ENCODE measurements at places on chromosomes 3 and 15.

- DNase-seq: no peak
Observed at GRCh38 chr3:17799312-17799711, 56.9 kb upstream of the TBC1D5 start.

GRCh38 chr3:61597906-61598305, 36.5 kb downstream of the PTPRG start:
- no peak for DNase-seq

DNA sequence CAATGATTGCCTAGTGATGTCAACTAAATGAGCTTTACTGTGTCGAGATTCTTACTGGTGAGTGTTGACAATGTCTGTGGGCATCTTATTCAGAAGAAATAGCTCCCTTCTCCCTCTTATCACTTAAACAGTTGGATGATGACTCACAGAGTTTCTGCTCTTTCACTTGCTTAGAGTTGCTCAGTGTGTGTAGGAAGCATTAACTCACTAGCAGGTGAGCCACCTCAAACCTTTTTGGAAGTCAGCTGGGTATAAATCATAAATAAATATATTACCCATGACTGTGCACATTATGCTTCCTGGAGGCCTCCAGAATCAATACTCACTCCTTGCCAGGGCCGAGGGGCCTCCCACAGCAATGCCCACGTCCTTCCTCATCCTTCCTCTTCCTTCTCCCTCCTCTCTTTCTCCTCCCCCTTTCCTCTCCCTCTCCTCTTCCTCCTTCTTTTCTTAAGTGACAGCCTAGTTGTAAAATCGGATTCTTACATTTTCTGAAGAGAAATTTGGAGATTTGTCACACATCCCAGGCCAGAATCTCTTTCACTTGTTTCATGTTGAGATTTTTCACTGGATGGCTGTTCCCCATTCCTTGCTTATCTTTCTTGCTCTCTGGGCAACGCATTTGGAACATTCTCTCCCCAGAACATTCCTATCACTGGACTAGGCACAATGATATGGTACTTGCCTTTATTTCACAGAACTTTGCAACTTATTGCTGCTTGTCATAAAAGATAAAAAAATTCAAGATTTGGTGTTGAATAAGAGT, 17.5 kb downstream of the SHC4 start:
- DNase-seq: no peak

DNA sequence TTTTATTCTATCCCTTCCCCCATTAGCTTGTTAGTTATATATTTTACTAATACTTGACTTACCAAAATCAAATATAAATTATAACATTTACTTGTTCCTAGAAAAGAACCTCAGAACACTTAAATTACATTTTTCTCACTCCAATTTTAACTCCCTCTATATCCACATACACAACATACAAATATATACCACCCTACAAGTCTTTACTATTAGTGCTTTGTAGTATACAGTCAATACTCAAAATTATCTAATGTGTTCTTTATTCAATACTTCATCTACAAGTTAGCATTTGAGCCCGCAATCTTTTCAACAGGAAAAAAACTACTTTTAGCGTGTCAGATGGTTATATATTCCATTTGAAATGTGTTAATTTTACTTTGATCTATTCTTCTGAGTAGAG, 100.3 kb downstream of the ADAM10 start:
- no peak for DNase-seq

- no peak for DNase-seq
Observed at GRCh38 chr3:195165790-195166189, 105.2 kb downstream of the XXYLT1 start.

DNA sequence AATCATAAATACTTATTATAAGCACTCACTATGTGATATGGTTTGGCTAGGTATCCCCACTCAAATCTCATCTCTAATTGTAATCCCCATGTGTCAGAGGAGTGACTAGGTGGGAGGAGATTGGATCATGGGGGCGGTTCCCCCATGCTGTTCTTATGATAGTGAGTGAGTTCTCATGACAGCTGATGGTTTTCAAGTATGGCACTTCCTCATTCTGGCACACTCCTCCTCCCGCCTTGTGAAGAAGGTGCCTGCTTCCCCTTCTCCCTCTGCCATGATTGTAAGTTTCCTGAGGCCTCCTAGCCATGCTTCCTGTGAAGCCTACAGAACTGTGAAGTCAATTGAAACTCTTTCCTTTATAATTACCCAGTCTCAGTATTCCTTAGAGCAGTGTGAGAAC, 53.3 kb upstream of the CHMP2B start:
- DNase-seq: no peak

DNA sequence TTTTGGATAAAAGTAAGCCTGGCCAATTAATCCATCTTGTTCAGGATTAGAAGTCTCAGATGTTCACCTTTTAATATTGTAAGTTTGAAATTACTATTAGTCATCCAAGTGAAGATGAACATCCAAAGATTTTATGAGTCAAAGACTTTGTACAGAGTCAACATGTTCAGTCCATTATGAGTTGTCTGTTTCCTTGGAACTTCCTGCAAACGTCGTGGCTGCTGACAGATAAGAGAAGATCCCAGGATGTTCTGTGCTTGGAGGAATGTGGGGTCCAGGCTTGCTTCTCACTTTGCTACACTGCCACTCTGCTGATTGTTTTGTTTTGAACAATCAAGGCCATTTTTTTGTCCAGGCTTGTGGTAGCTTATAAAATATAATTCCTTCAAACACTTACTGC, 74.3 kb upstream of the SLCO2A1 start:
- DNase-seq: no peak

- DNase-seq: no peak
Observed at GRCh38 chr15:40511093-40511471, 40.3 kb downstream of the CHST14 start.

- DNase-seq: no peak
Observed at GRCh38 chr3:50237133-50237651, 1.2 kb downstream of the GNAI2 start.

- DNase-seq: no peak
Observed at GRCh38 chr3:193800138-193801043, 207.4 kb downstream of the OPA1 start.

DNA sequence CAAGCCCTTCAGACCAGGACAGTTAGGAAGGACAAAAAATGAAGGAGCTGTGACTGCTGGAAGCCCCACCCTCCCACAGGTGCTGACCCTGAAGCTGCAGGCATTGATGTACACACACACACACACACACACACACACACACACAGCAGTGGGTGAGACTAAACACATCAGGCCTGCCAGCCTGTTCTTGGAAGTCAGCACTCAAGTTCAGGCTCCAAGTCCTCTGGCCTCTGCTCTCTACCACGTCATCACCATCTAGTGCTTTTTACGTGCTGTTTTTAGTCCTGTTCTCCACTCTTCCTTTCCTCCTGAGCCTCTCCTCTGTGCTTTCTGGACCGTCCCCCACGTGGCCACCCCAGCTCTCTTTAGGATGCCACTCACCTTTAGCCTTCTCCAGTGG, 5.4 kb upstream of the KBTBD12 start:
- no peak for DNase-seq

GRCh38 chr3:112136959-112137693, 4.1 kb upstream of the GCSAM start:
- DNase-seq: no peak

DNA sequence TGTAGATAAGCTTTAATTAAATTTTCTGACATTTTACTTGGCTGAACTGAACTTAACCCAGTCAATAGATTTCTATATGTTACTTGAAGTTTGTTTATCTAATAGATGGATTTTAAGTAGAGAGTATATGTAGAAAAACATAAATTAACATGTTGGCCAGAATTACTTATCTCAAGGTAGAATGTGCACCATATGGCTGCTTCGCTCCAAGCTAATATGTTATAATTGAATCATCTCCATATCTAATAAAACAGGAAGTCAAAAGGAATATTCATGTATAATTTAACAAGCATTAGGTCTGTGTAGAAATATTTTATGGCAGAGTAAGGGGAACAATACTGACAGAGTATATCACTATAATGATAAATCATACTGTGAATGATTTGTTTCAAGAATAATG, 650.7 kb upstream of the ALCAM start:
- DNase-seq: no peak

DNA sequence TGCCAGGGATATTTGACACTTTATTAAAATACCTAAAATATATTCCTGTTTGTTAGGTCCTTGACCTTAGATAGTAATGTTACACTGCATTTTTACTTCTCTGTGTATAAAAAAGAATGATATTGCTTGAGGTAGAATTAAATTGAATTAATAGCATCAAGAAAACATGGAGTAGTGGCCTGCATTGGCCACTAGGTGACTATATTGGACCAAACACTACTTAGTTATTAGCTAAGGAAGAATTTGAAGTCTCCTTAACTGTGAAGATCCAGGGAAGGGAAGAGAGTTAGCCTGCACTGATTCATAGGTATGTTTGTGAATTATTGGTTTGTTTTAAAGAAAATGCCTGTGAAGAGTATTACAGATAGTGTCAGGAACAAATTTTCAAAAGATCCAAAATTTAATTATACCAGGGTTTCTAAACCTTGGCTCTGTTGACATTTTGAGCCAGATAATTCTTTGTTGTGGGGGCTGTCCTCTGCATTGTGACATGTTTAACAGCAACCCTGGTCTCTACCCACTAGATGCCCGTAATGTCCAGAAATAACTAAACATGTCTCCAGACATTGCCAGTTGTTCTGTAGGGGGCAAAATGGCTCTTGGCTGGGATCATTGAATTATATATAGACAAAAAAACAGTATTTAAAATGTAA, 103.6 kb upstream of the THSD4 start:
- DNase-seq: no peak

- DNase-seq: no peak
Observed at GRCh38 chr3:183188895-183189462, 26.4 kb upstream of the LAMP3 start.

- DNase-seq: no peak
Observed at GRCh38 chr3:13673207-13673606, 124.3 kb downstream of the FBLN2 start.

DNA sequence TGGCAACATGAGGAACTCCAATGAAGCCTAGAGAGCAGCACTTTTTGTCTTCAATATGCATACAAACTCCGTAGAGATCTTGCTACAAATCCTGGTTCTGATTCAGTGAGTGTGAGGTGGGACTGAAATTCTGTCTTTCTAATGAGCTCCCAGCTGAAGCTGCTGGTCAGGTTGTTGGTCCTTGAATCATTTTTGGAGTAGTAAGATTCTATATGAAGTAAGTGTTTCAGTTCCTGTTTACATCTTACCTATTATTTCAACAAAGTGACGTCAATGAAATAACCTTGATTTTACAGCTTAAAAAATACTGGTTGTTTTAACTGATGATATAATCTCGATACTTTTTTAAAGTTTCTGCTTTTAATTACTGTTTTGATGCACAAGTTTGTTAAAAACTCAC, 33.9 kb downstream of the SHQ1 start:
- no peak for DNase-seq

DNA sequence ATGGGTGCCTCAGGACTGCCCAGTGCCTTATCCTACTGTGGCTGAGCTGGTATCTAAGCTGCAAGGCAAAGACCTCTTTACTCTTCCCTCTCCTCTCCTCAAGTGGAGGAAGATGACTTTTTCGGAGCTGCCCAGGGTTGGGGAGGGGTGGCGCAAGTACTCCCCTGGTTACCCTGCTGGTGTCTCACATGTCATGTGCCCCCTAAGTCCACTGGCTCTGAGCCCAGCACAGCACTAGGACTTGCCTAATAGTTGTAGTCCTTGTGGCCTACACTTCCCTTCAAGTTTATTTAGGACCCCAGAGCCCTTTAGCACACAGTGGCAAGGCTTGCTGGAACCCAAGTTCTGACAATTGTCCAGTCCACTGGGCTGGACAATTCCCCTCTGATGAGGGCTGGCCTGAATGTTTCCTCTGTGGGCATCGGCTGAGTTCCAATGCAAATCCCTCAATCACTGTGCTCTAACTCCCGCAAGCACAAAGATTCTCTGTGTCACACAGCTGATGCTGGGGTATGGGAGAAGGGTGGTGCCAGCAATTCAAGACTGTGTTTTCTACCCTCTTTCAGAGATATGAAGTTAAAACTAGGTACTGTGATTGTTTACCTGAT, 60.4 kb downstream of the UQCC5 start:
- no peak for DNase-seq

DNA sequence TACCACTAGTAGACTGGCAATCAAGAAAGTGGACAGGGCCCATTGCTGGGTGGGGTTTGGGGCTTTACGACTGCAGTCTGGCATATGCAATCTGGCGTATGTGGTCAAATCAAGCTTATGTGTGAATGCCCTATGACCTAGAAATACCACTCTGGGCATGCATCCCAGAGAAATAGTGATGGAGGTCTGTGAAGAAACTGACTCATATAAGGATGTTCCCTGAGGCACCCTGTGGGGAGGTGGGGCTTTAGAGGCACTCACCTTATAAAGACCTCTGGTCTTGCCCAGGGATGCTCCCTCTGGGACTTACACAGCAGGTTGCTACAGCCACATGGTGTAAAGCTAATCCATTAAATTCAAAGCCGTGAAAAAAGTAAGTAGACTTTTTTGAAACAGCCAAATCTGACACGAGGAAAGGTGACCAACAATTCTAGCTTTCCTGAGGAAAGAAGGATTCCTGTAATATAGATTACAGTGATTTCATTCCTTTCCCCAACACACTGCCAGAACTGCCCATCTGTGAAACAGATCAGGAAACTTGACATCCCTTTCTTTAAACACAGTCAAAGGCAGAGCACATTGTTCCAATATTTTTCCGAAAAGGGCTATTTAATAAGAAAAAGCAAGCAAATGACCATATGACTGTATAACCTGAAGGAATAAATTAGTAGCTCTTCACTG, 13.6 kb downstream of the RARRES1 start:
- DNase-seq: no peak

DNA sequence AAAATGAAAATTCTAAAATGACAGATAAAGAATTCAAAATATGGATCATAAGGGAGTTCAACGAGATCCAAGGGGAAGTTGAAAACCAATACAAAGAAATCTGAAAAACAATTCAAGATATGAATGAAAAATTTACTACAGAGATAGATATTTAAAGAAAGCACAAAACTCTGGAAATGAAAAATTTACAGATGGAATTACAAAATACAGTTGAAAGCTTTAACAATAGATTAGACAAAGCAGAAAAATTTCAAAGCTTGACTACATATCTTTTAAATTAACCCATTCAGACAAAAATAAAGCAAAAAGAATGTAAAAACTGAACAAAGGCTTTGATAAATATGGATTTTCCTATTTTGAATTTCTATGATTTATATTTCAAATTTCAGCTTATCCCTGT, 211.1 kb downstream of the SLC9A9 start:
- no peak for DNase-seq

GRCh38 chr15:28873585-28874190, 12.1 kb upstream of the APBA2 start:
- no peak for DNase-seq

GRCh38 chr3:173902871-173903270, 505.3 kb downstream of the NLGN1 start:
- DNase-seq: no peak
